ENCODE measurements at places on chromosomes 5 and 9. TPM values are rescaled to one million over a fixed set of nuclear protein-coding genes. Genes with fewer than 3 reads are reported as not detected.

GRCh38 chr5:152164860-152165259, 240.2 kb upstream of the GLRA1 start:
- no peaks in the 10 kb centered on the region for H3K36me3 ChIP-seq
- no peak overlapping the region for H3K4me3 ChIP-seq
- H3K27ac ChIP-seq = no peak overlapping the region
- H3K4me1 ChIP-seq = peaks cover under 1% of the 10 kb centered on the region
- no peaks in the 10 kb centered on the region for H3K27me3 ChIP-seq

Gene ERGIC1
- 92.3 TPM for total RNA-seq

Gene DBH
- not detected for total RNA-seq

DNA sequence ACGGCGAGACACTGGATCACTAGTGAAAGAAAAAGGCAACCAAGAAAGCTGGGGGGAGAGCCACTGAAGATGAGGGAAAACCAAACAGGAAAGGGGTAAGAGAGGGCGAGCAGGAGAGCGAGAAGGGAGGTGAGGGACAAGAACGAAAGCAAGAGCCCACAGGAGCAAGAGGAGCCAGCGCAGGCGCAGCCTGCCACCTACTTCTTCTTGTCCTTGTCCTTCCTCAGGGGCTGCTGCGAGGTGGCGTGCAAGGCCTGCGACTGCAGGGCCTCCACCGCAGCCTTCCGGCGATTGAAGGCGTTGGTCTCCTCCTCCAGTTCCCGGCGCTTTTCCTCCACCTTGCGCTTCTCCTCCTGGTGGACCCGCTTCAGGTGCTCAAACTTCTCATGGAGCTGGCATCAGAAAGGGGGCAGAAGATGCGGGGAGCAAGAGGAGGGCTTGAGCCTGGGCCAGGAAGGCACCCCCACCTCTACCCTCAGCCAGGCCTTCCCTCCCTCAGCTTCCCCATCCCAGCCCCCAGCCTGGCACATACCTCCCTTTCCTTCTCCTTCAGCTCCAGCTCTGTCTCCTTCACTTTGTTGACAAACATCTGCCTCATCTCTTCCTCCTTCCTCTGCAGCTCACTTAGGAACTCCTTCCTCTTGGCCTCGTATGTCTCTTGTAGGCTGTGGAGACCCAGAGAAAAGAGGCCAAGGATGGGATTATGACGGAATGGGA, 13.5 kb downstream of the CCNI2 start:
- DNase-seq = no peak
- no peaks in the 10 kb centered on the region for H3K4me1 ChIP-seq
- H3K27ac ChIP-seq = no peak overlapping the region
- H3K4me3 ChIP-seq = no peak overlapping the region
- no peaks in the 10 kb centered on the region for H3K27me3 ChIP-seq

GRCh38 chr9:85067792-85068191, 398.3 kb downstream of the NTRK2 start:
- no peak overlapping the region for H3K27ac ChIP-seq
- no peaks in the 10 kb centered on the region for H3K27me3 ChIP-seq
- H3K4me3 ChIP-seq = no peak overlapping the region

DNA sequence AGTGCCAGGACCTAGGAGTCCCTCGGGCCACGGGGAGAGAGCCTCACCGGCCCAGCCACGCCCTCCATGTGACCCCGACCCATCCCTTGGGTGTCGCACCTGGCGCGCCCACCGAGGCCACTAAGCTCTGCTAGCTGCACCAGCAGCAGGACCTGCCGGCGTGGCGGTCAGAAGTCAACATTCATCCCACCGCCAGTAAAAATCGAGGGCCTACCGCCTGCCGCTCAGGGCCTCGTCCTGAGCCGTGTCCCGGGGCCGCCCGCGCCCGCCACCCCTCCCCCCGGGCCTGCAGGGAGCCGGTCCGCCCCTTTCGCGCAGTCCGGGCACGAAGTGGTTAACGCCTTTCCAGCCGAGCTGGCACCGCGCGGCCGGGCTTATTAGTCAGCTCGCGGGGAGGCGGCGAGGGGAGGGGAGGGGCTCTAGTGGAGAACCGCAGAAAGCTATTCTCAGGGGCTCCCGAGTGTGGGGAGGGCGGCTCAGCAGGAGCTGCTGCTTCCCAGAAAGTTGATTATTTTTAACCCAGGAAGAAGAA, 124.4 kb downstream of the C9orf50 start:
- H3K27me3 ChIP-seq = no peaks in the 10 kb centered on the region
- H3K4me1 ChIP-seq = peaks cover 25% of the 10 kb centered on the region
- peak overlapping the region; percentile 55 for H3K4me3 ChIP-seq
- H3K36me3 ChIP-seq = no peaks in the 10 kb centered on the region
- peak; percentile 98 for DNase-seq

Gene SLC4A9
- not detected for total RNA-seq

Gene TIGD6
- 6.1 TPM for total RNA-seq

GRCh38 chr5:102781786-102782185, 26.7 kb downstream of the PAM start:
- no peaks in the 10 kb centered on the region for H3K36me3 ChIP-seq
- no peak for DNase-seq
- peak overlapping the region; percentile 3 for H3K27ac ChIP-seq
- peaks cover 4% of the 10 kb centered on the region for H3K4me1 ChIP-seq
